ENCODE measurements at places on chromosomes 11 and 22. TPM values are rescaled to one million over a fixed set of nuclear protein-coding genes. Genes with fewer than 3 reads are reported as not detected.

- H3K36me3 ChIP-seq: no peaks in the 10 kb centered on the region
- H3K4me1 ChIP-seq: peaks cover 3% of the 10 kb centered on the region
- no peak overlapping the region for H3K27ac ChIP-seq
- no peak for DNase-seq
These were observed 4.5 kb upstream of the STK33 start for GRCh38 chr11:8598506-8598905.

- no peaks in the 10 kb centered on the region for H3K27me3 ChIP-seq
- H3K4me1 ChIP-seq: no peaks in the 10 kb centered on the region
- H3K27ac ChIP-seq: no peak overlapping the region
- H3K36me3 ChIP-seq: peaks cover 26% of the 10 kb centered on the region
These were observed 49.7 kb downstream of the TBC1D22A start for GRCh38 chr22:46812034-46812605.

DNA sequence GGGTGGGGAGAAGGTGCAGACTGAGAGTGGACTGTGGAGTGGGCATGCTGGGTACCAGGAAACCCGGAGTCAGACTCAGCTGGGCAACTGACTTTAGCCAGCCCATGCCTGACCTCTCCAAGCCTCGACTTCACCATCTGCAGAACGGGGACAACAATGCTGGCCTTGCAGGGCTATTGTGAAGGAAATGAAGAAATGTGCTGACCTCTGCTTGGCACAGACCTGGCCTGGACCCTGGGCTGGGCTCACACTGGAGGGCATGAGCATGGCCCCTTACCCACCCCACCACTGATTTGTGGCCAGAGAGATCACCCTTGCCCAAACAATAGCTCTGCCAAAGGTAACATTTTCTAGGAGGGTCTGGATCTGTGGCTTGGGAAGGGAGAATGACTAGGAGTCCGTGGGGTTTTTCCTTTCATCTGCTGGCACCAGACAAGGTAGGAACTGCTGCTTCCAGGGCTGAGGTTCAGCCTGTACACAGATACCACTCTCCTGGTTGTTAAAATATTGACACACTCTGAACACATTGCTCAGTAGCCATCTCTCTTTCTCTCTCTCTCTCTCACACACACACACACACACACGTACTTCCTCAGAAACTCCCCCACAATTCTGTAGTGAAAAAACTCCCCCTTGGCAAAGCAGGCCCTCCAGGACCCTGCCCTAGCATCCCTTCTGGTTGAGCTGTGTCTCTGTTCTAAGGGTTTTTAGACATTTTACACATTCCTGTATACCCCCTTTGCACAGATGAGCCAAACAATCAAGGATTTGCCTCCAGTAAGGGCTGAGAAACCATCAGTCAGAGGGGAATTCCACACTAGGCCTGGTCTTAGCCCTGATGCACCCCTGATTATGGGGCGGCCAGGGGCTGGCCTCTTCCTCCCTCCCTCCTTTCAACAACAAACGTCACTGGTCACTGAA is 1.0 kb downstream of the MOGAT2 start:
- no peak overlapping the region for H3K4me3 ChIP-seq
- no peak overlapping the region for H3K27ac ChIP-seq
- H3K36me3 ChIP-seq: no peaks in the 10 kb centered on the region
- no peaks in the 10 kb centered on the region for H3K27me3 ChIP-seq
- H3K4me1 ChIP-seq: peaks cover 11% of the 10 kb centered on the region

- H3K4me3 ChIP-seq: peak overlapping the region; percentile 90
- H3K27me3 ChIP-seq: no peaks in the 10 kb centered on the region
- H3K27ac ChIP-seq: peak overlapping the region; percentile 90
- peaks cover 1% of the 10 kb centered on the region for H3K4me1 ChIP-seq
- H3K36me3 ChIP-seq: peaks cover 3% of the 10 kb centered on the region
These were observed 1.3 kb downstream of the WEE1 start for GRCh38 chr11:9574622-9575259.

- no peak for DNase-seq
- H3K36me3 ChIP-seq: no peaks in the 10 kb centered on the region
- no peak overlapping the region for H3K4me3 ChIP-seq
- no peak overlapping the region for H3K27ac ChIP-seq
- no peaks in the 10 kb centered on the region for H3K27me3 ChIP-seq
- no peaks in the 10 kb centered on the region for H3K4me1 ChIP-seq
These were observed 5.1 kb downstream of the VSIG10L2 start for GRCh38 chr11:125950696-125951651.

- no peaks in the 10 kb centered on the region for H3K27me3 ChIP-seq
- H3K36me3 ChIP-seq: no peaks in the 10 kb centered on the region
- H3K4me1 ChIP-seq: no peaks in the 10 kb centered on the region
- DNase-seq: no peak
These were observed 26.3 kb downstream of the SYTL2 start for GRCh38 chr11:85784480-85785265.

GRCh38 chr11:117239295-117239694 is 6.8 kb downstream of the RNF214 start:
- H3K36me3 ChIP-seq: no peaks in the 10 kb centered on the region
- peaks cover 3% of the 10 kb centered on the region for H3K4me1 ChIP-seq
- H3K27me3 ChIP-seq: no peaks in the 10 kb centered on the region
- DNase-seq: no peak
- H3K4me3 ChIP-seq: no peak overlapping the region

DNA sequence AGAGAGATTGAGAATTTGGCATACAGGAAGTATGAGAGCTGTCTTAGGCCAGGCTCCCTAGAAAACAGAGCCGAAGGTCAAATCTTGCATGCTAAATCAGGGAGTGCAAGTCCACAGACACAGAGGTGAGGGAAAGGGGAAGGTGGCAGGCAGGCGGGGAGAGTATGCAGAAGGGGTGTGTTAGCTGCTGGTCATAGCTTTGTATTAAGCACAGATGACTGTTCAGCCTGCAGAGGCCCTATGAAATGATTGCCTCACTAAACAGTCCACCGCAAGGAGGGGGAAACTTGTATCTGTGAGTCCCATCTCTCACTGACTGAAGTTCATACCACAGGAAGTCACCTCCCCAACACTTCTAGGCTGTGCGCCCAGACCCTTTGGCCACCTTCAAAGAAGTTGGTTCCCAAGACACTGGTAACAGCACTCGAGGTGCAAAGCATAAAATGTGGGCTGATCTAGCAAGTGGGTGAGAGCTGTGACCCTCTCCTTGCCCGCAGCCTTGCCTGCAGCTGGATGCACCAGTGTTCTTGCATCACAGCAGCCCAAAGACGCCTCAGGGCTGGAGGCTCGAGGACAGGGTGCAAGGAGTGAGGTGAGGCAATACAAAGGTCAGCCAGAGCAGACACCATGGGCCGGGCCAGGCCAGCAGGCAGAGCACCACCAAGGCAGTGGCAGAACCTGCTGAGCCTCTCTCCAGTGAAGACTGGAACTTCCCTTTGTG is 115.3 kb upstream of the TBCEL start:
- DNase-seq: no peak
- no peak overlapping the region for H3K27ac ChIP-seq
- no peaks in the 10 kb centered on the region for H3K36me3 ChIP-seq
- no peaks in the 10 kb centered on the region for H3K27me3 ChIP-seq

GRCh38 chr11:17529844-17530185 is 14.4 kb downstream of the USH1C start:
- no peak for DNase-seq
- H3K4me1 ChIP-seq: no peaks in the 10 kb centered on the region
- H3K4me3 ChIP-seq: no peak overlapping the region
- H3K36me3 ChIP-seq: no peaks in the 10 kb centered on the region
- H3K27ac ChIP-seq: no peak overlapping the region
- no peaks in the 10 kb centered on the region for H3K27me3 ChIP-seq

DNA sequence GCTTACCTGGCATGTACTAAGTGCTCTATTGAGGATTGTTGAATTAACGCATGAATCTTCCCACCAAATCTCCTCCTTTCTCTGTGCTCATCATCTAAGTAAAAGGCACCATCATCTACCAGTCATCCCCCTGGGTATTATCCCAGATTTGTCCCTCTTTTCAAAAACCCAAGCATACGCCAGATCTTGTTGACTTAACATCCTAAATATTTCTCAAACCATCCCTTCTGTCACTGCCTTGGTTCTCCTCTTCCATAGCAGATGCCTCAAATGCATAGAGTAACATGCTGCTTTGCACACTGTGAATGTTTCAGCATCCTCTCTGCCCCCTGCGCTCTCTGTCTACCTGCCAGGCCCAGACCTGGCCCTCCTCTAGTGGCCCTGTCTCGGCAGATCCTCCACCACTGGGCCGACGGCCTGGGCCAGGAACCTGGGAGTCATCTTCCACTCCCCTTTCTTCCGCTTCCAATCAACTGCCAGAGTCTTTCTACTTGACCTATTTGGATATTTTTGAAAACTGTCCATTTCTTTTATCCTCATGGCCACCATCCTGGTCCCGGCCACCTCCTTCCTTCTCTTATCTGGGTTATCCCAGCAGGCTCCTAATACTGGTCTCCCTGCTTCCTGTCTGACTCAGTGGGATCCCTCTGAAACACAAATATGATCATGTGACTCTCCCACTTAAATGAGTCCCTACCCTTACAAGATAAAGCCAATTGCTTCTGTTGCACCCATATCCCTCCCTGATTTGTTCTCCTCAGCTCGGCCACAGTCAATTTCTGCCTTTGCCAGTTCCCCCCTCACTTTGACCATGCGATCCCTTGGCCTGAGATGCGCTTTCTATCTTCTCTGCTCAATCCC is 3.4 kb upstream of the TAB1 start:
- DNase-seq: no peak
- no peaks in the 10 kb centered on the region for H3K27me3 ChIP-seq
- peaks cover 7% of the 10 kb centered on the region for H3K4me1 ChIP-seq
- H3K27ac ChIP-seq: no peak overlapping the region
- H3K4me3 ChIP-seq: no peak overlapping the region

DNA sequence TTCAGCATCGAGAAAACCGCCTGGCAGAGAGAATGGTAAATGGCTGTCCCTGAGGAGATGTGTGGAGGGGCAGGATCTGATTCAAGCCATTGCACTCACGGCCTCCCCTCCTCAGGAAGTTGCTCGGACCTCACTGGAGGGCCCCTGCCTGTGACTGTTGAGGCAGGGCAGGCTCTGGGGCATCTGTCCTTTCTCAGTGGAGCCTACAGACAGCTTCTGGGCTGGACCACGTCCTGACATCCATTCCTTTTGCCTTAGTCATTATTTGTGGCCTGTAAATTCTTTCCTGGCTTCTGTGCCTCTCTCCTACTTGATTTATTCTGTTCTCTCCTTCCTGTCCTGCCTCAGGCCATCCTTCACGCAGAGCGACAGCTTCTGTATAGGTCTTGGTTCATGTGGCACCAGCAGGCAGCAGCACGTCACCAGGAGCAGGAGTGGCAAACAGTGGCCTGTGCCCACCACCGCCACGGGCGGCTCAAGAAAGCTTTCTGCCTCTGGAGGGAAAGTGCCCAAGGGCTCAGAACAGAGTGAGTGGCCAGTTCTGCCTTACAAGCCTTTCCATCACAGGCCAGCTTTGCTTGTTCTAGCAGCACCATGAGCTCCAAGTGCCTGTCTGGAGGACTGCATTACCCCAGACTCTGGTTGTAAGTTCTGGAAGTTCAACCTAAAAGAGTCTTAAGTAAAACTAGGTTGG is 59.6 kb downstream of the PISD start:
- DNase-seq: no peak
- no peaks in the 10 kb centered on the region for H3K4me1 ChIP-seq
- H3K27me3 ChIP-seq: no peaks in the 10 kb centered on the region
- no peak overlapping the region for H3K27ac ChIP-seq
- no peak overlapping the region for H3K4me3 ChIP-seq

GRCh38 chr11:71183878-71184277 is 68.5 kb downstream of the SHANK2 start:
- H3K27ac ChIP-seq: no peak overlapping the region
- no peaks in the 10 kb centered on the region for H3K4me1 ChIP-seq
- H3K27me3 ChIP-seq: no peaks in the 10 kb centered on the region
- no peak for DNase-seq
- no peaks in the 10 kb centered on the region for H3K36me3 ChIP-seq

DNA sequence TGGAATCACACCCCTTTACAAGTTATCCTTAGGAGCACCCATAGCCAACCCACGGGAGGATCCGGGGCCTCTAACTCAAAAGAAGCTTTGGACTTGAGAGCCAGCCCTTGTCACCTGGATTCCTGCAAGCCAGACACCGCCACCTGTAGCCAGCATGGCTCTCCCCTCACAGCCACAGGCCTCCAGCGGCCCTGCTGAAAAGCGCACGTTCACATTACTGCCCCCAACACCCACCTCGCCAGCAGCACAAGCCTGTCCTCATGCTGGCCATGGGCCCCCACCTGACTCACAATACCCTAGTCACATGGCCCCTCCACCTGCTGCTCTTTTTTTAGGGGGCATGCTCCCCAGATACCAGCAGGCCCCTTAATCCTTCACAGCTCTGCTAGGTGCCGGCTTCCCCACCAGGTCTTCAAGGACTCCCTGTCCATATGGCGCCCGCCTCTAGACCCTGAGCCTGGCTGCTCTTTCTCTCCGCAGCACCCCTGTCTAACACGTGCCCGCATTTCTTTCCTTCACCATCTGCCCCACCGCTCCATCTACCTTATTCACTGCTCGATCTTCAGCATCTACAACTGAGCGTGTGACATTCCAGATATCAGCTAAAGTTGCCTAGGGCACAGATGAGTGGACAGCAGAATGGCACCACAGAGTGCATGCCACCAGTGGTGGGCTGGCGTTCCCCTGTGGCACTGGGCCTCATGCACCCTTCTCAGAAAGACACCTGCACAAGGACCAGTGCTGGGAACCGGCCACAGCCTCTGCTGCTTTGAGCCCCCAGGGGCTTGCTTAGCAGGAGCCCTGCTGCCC is 6.6 kb downstream of the CARS1 start:
- H3K4me3 ChIP-seq: peak overlapping the region; percentile 50
- H3K36me3 ChIP-seq: peaks cover 12% of the 10 kb centered on the region
- DNase-seq: no peak

- H3K4me3 ChIP-seq: no peak overlapping the region
- no peaks in the 10 kb centered on the region for H3K27me3 ChIP-seq
- DNase-seq: no peak
- no peaks in the 10 kb centered on the region for H3K4me1 ChIP-seq
These were observed 479.0 kb downstream of the NELL1 start for GRCh38 chr11:21148376-21148775.

DNA sequence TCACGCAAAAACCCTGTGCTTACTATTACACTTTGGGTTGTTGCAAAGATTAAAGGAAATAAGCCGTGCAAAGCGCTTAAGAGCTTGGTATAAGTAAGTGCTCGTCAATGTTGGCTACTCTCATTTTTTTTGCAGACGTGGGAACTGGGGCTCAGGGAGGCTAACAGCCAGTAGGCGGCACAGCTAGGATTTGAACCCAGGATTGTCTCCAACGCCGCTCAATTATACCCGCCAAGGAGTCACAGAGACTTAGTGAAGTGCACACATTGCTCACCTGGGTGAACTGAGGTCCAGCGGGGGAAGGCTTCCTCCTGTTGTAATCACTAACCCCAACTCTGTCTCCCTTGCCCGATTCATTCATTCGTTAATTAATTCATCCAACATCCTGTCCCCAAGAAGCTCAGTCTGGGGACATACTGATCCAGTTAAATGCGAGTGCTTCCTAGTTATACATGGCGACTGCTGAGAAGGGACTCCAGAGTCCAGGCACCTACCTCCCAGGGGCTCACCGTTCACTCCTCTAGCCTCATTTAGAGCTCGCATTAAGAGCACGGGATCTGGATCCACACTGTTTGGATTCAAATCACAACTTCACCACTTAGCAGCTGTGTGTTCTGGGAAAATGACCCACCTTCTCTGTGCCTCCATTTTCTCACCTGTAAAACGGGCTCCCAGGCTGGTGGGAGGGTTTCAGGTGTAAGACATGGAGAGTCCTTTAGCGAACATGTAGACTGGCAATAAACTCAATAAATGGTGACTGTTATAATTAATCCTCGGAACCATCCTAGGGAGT is 838 bp upstream of the MTFP1 start:
- peaks cover 22% of the 10 kb centered on the region for H3K4me1 ChIP-seq
- H3K4me3 ChIP-seq: peak overlapping the region; percentile 65
- H3K27ac ChIP-seq: peak overlapping the region; percentile 82

The MIAT gene
- 3.4 TPM for polyA plus RNA-seq

The OVOL1 gene
- not detected for polyA plus RNA-seq

The MADD gene
- 15.1 TPM for polyA plus RNA-seq

The OR51D1 gene
- polyA plus RNA-seq: not detected
